ENCODE measurements at places on chromosomes 4 and X.

- DNase-seq, result no peak
Measured at GRCh38 chr4:48329976-48330375, 11.4 kb upstream of the SLAIN2 start.

DNA sequence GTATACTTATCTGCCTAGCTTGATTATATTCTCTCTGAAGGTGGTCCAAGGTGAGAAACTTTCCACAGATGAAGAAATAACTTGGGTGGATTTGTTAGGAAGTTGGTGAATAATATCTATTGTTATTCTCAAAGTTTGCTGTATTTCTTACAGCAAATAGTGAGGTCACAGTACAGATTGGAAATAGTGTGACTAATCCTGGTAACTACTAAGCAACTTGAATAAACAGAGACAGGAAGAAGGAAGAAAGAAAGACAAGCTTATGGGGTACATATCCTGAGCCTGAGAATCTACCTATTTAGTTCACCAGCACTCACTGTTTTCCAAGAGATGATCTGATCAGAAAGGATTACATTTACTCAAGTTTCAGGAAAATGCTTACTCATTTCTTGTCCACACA, 1416.1 kb downstream of the RPA4 start:
- no peak for DNase-seq

DNA sequence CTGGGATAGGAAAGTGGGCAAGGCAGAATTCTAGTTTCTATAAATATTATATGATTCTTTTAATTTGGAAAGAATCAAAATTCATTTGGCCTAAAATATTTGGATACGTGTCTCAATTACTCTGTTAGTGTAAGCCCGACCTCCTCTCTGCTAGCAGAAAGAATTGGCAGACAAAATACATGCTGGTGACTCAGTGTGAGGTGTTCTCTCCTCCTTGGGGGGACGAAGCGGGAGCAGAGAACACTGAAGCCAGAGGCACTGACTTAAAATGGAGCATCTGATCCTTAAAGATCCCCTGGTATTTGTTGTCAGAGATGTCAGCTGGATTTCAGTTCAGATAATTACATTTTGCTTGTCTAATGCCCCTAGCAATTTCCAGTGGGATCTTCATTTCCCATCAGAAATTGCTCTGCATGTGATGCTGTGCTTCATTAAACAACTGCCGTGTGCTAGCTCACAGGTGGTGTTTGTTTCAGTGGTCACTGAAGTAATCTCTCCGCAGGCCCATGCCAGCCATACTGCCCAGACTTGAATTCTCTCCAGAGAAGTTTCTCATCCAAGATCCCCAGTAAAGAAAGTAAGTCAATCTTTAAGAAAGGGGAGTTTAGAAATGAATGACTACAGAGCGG, 188.7 kb upstream of the TLL1 start:
- no peak for DNase-seq

DNA sequence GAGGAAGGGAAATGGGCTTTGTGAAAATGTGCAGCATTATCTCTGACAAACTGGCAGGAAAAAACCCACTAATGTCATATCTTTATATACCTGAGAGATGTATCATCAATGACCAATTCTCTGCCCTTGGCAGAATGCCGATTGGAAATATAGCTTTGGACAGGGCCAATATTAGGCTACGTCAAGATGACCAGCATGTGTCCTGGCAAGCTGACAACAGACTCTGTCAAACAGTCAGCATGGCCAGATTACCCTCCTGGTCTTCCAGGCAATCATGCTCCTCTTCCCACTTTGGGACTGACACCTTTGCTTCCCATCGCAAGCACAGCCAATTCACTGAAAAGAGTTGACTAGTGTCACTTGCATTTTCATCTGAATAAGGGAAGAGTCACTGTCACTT, 57.0 kb downstream of the SORBS2 start:
- no peak for DNase-seq

- DNase-seq, result no peak
Measured at GRCh38 chr4:140996766-140997165, 136.5 kb downstream of the RNF150 start.
